ENCODE measurements at places on chromosomes 2 and 18. TPM values are rescaled to one million over a fixed set of nuclear protein-coding genes. Genes with fewer than 3 reads are reported as not detected.

The SLC25A52 gene
- not detected for total RNA-seq

The DSC3 gene
- total RNA-seq: 0.09 TPM

The KANSL3 gene
- total RNA-seq: 39.7 TPM

The RTP5 gene
- total RNA-seq: not detected

The NAT8 gene
- total RNA-seq: not detected

DNA sequence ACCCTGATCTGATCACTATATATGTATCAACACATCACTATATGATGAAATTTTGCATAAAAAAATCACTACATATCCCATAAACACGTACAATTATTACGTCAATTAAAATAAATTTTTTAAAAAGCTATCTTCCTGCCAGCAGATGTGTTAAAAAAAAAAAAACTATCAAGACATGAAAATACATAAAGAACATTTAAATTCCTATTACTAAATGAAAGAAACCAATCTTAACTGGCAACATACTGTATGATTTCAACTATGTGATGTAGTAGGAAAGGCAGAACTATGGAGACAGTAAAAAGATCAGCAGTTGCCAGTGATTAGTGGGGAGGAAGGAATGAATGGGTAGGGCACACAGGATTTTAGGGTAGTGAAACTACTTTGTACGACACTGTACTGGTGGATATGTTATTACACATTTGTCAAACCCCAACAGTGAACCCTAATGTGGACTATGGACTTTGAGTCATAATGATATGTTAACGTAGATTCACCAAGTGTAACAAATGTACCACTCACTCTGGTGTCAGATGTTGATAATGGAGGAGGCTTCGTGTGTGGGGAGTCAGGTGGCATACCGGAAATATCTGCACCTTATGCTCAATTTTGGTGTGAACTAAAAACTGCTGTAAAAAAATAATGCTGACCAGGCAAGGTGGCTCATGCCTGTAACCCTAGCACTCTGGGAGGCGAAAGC, 27.4 kb downstream of the USP34 start:
- no peak for DNase-seq

- no peak for DNase-seq
These were observed 507.5 kb downstream of the EIPR1 start for GRCh38 chr2:2870106-2870505.

DNA sequence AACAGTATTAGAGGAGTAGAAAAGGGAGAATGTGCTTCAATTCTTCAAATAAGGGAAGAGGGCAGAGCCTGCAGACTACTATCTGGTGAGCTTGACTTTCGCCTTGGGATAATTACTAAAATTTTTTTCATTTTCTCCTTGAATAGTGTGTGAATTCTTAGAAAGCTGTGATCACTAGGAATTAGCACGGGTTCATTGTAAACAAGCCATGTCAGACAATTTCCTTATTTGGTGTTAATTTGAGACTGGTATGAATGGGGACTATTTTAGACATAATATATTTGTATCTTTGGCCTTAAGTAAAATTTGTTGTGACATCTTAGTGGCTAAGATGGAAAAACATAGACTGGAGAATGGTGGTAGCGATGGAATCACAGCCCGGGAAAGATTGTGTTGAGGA, 66.6 kb downstream of the MYO3B start:
- no peak for DNase-seq

DNA sequence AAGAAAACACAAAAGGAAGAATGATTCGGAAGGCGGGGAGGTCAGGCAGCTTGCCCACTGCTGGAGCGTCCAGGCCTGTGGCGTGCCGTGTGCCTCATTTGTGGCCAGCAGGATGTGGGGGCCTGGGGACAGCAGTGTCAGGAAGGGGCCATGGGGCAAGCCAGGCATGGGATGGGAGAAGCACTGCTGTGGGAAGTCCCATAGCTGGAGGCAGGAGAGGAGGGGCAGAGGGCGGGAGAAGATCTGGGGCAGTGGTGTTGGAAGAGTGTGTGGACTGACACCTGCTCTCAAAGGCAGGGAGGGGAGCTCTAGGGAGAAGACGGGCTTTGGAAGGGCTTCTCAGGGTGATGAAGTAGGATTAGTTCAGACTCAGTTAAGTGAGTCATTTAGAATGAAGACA, 133.7 kb downstream of the ACOXL start:
- DNase-seq: no peak

DNA sequence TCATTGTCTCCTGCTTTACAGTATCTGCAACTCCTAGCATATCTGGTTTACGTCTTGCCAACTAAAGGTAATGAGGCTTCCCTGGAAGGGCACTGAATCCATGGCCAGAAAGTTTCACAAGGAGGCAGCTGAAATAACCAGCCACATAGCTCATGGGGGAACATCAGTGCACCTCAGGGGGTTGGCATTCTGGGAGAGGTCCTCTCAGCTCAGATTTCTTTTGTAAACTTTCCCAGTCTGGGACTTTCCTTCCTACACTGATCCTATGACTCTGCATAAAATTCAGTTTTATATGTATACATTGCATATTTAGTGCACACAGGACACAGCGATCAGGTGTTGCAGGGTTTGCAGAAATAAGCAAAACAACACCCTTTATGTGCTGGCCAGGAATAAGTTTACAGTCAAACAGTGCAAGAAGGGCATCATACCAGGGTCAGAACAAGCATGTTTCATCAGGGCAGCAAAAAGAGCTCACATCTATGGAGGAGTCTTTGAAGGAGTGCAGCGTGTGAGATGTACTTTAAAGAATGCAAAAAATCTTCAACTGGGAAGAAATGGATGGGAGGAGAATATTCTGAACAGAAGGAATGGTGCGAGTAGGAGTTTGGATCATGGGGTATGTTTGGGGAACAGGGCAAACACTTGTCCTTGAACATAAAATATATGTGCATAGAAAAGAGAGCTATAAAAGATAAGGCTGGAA, 240.6 kb upstream of the RAB12 start:
- no peak for DNase-seq

DNA sequence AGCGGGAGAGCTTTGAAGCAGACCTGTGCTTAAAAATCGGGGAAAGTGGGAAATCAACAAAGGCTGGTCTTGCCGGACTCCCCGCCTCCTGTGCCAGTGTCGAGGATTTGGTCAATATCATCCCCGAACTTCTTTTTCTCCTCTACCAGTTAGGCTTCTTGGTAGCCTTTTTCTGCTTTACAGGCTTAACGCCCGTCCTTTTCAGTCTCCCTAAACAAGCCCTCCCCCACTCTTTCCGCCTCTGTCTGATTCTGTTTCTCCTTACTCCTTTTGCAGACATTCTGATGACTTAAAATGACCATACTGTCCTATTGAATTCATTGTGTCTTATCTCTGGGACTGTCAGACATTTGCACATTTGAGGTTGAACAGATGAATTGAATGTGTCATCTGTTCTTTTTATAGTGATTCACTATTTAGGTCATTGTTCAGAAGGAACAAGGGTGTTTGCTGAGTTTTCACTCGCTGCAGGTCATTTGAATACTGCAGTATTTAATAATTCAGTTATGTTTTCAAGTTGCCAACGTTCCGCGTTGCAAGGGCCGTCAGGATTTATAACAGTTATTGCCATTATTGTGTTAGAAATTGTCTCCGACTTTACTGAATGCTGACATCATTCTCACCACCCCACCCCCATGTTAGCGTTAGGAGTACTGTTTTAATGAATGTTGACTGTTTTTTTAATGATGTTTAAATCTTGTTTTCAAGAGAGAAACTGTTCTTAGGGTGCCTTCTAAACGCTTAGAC, 1.1 kb downstream of the ITGAV start:
- peak; percentile 76 for DNase-seq

GRCh38 chr2:173307293-173307692, 47.4 kb upstream of the CDCA7 start:
- DNase-seq: no peak

DNA sequence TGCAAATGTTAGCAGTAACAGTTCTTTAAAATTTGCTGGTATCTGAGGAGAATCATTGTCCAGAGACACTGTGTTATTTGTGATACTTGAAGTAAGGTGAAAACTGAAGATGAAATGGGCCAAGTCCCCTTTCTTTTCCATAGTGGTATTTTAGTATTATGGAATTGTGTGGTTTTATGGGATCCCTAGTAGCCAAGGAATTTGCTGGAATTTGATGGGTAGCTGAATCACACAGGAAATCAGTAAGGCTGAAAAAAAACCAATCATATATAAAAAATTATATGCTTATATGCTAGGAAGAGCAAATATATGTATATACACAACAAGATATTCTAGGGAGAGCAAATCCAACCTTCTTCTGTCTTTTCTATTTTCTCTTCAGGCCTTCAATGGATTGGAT, 54.2 kb upstream of the TACR1 start:
- no peak for DNase-seq

- peak; percentile 98 for DNase-seq
These were observed 3.4 kb upstream of the ASNSD1 start for GRCh38 chr2:189657867-189658266.

DNA sequence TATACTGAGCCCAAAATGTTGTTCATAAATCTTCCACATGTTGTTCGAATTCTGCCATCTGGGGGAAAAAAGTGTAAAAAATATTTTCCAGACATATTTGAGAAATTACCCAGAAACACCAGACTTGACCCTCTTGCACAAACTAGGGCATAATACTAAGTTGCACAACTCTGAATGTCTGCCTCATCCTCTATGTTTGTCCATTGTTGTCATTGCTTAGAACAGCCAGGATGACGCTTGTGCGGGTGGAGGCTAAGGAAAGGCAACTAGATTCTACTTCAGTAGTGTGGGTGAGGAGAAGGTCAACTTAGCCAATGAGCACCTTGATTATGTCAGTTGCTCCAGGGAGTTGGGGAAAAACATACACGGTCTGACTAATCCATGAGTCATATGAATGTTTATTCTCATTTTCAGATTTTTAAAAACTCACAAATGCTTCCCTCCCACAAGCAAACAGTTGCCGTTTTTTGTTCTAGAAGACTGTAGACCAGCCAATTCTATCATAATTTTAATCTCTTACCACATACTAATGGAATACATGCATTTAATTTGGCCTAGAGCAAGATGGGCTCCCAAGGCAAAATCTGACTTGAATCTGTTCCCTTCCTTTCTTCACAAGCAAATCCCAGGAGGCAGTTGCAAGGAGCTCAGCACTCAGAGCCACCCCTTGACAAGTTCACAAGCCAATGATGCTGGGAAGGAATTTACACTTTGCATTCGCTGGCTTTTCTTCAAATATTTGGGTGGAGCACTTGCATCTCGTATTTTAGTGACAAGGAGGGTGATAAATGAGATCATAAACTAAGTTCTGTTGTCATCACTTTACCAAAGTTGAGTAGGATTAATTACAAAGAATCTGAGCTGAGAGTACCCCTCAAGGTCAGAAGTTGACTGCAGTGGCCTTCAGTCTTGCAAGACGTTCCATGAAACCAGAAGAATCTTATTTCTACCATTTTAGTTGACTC, 163.2 kb upstream of the TWIST2 start:
- DNase-seq: peak; percentile 100

GRCh38 chr2:16650287-16651249, 15.1 kb downstream of the CYRIA start:
- DNase-seq: peak; percentile 47

- no peak for DNase-seq
These were observed 5.7 kb downstream of the IL1B start for GRCh38 chr2:112830682-112831512.

DNA sequence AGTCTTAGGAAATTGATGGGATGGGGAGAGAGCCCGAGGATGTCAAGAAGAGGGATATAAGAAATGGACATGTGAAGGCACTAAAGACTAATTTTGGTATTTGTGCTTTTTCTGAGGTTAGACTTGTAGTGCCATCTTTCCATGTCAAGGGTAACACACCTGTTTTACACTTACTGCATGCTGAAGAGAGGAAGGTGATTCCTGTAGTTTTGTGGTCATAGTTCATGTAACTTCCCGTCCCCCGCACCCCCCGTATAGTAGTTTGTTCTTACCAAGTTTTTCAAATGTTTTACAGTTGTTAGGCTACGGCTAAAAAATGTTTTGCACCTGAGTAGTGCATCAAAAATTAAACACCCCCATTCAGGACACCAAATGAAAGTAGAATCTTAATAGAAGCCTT, 73.8 kb downstream of the CLIP4 start:
- DNase-seq: no peak

DNA sequence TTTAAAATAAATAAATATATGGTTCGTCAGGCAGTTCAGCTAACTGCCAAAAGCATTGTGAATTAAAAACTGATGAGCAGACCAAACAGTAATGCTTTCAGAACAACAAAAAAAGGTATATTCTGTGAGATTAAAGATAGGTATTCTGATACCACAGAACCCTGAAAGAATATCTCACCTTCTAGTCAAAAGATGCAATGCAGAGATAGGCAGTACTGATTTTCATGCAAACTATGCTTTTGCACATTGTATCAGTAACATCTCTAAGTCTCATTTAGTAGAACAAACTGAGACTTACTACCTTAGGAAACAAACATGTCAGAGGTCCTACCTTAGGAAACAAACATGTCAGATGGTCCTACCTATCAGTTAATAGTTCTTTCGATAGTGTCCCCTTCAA, 32.4 kb downstream of the CUL3 start:
- no peak for DNase-seq

DNA sequence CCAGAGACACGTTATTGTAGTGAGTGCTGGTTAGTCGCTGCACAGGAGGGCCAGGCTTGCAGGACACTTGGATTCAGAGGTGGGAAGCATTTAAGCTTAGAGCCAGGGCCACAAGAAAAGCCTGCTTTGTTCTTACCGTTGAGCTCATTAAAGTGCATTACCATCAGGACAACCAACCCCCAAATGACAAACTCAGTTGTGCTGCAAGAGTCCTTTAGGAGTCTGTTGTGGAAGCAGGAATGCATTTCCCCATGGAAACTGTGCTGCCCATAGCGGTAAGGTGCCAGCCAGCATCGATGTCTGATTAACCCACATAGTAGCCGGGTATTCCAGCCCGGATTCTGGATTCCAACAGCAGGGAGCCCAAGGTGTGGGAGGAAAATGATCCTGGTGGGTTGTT, 23.4 kb upstream of the REEP1 start:
- no peak for DNase-seq

DNA sequence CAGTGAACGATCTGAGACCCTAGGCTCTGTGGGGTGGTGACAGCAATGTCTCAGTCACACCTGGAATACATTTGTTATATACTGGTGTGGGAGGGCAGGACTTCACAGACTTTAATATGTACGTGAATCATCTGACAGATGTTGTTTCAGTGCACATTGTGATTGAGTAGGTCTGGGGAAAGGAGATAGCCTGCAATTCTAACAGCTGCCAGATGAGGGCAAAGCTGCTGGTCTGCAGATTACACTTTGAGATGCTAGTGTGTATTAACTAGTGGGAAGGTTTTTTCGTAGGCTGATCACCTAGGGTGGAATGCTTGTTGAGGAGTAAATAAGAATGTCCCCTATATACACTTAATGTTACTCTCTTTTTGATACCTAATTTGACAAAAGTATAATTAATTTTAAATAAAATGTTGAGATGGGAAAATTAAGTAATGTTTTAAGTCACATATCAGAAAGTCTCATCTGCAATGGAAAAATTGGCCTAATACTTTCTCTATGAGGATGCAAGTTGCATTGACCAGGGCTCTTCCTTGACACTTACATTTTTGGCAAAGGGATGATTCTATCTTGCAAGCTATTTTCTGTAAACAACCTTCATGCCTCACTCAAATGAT, 496.9 kb upstream of the HNMT start:
- DNase-seq: peak; percentile 0
